Muscle of back (tissue), 13 donors: ENCODE measurements at places on chromosomes 7 and 10. TPM values are rescaled to one million over a fixed set of nuclear protein-coding genes. Genes with fewer than 3 reads are reported as not detected.

DNA sequence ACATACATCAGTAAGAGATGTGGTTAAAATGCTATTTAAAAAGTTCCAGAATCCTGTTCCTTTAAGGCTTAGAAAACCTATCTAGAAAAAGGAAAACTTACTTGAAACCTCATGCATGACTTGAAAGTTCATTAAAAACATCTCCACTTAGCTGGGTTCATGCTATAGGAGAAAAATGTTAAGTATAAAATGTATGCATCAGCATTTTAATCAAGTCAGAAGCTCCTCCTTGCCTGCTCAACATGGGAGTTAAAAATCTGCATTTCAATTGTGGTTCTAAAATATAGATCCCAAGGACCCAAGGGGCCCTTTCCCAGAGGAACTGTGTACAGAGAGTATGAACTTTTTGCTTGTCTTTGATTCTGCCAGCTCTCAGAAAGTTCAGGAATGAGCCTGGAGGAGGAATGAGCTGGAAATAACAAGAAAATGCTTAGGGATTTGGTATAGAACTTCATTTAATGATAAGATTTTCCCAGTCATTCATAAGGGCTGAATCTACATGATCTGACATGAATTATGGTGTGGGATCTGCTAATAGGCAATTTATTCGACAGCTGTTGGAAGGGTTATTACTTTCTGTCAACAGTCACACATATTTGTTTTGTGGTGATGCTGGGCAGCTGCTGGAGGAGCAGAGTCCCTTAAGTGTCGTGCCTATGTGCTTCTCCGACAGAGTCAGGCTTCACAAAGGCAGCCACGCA is 85.6 kb upstream of the MTPN start:
- DNase-seq, result no peak

GRCh38 chr10:9262770-9263169 is 1208.3 kb downstream of the GATA3 start:
- no peak for DNase-seq

DNA sequence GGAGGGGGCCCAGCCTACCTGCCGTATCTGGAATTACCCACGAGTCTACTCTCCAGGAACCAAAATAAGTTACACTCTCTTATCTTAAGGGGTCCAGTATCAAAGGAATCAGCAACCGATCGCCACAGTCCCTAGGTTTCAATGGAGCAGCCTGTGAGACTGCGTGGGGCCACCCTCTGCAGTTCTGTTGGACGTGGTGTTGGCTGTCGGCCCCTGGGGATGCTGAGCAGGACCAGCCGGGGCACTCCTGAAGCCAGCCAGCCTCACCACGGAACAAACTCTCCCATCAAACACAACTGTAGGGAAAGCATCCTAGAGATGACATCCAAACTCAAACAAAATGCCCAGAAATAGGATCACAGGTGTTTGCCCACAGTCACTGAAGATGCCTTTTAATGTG is 25.5 kb upstream of the ABLIM1 start:
- no peak for DNase-seq

- peak; percentile 36 for DNase-seq
Observed at GRCh38 chr7:141012044-141012685, 2.6 kb downstream of the MRPS33 start.

- DNase-seq, result no peak
Observed at GRCh38 chr7:117872561-117873309, 506 bp downstream of the CTTNBP2 start.

DNA sequence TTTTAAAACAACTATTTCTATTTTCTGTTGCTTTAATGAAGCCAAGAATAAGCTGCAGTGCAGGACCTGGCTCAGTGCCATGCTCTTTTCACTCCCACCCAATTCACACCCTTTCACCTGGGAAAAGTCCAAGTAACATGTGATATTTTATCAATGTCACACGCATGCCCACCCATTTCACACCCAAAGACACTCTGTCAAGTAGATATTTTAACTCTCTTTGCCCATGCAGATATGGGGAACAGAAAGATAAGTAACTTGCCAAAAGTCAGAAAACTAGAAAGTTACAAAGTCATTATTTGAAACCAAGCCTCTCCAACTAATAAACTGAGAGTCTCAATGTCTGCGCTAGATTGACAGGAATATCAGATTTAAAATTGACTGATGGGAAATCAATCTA is 706.7 kb upstream of the PHF14 start:
- no peak for DNase-seq

Gene TMEM213
- 0.04 TPM for polyA plus RNA-seq
